HCEC 1CT (cell line): ENCODE measurements at places on chromosomes 5 and 9.
A peak's percentile ranks its signal among the peaks of the same experiment; 100 is the strongest.

DNA sequence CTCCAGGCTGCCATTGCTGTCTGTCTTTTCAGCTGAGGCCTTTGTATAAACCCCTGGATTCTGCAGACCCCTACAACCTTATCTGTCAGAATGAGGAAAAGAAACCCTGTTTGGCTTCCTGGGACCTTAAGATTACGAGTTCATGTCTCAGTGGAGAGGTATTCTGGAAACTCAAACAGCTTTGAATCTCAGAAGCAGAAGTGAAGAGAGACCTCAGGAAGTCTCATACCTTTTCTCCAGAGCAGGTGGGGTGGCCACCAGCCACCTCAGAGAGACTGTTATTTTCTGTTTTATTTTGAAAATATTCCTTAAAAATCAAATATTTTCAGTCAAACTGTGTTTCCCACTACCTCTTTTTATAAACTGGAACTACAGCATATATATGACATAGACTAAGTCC, 457.5 kb downstream of the TMEM232 start:
- DNase-seq: no peak

DNA sequence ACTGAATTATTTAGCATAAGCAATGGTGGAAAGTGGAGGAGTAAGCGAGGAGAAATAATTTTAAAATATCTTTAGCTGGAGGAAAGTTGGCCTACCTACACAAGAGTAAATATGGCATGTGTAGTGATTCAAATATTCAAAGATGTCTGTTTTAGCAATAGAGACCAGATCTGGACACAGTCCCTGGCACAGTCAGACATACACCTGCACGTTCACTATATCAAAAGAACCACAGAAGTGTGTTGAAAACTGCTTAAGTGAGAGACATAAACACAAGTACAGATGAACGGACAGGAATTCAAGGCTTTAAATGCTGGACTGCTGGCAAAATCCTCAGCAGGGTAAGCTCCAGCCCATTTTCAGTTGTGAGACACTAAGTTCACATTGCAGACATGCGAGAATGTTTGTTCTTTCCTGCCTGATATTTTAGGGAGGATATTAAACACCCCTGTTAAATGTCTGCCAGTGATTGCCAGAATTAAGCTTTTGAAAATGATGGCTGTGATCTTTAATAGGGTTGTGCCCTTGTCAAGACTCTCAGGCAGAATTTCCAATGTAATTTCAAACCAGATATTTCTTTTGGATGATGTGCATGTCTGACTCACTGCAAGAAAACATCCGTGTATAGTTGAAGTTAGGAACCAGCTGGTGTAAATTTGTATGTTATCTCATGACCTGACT, 810.6 kb downstream of the TLE4 start:
- no peak for DNase-seq

- DNase-seq: peak; percentile 49
Measured at GRCh38 chr9:18297056-18297841, 176.7 kb upstream of the ADAMTSL1 start.

- DNase-seq: no peak
Measured at GRCh38 chr5:107121793-107122519, 548.8 kb downstream of the EFNA5 start.

DNA sequence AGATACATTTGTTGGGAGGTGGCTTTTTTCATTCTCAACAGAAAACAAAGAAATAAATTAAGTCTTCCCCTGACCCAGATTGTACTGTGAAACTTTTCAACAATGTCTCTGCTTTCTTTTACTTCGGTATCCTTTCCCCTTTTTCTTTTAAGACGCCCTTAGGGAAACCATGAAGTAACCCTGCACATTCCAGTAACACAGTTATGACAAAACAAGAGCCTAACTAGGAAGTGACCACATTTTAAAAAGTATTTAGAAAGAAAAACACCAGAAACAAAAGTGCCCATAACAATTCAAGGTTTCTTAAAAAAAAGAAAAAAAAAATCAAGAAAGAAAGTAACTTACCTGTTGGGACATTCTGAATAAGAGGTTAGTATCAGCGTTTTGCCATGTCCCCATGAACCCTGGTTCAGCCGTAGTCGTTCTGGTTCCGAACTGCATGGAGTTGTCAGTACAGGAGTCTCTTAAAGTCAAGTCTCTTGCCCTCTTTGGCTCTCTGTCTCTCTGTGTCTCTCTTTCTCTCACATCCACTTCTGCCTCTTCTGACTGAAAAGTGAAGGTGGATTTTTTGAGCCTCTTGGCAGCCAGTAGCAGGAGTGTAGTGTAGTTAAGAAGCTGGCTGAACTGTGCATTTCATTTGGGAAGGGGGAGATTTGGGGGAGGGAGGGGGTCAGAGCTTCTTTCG, 142.9 kb downstream of the BNC2 start:
- DNase-seq: peak; percentile 41

- no peak for DNase-seq
Measured at GRCh38 chr9:27408482-27408881, 111.5 kb upstream of the EQTN start.

GRCh38 chr5:34838785-34839714, at the start of gene TTC23L:
Gene TTC23L, plus strand, starts transcription at chr5:34839164. Its CDS starts 1,508 bp downstream, at chr5:34840672.
- DNase-seq: peak; percentile 76

- DNase-seq: no peak
Measured at GRCh38 chr5:143462431-143462830, 58.9 kb upstream of the NR3C1 start.

- DNase-seq: no peak
Measured at GRCh38 chr5:173435447-173435846, 107.2 kb upstream of the STC2 start.

GRCh38 chr9:76116913-76117312, 226.4 kb downstream of the PCSK5 start:
- no peak for DNase-seq

- DNase-seq: peak; percentile 82
Measured at GRCh38 chr9:37290940-37291485, 131.5 kb upstream of the GRHPR start.

- DNase-seq: no peak
Measured at GRCh38 chr9:70962761-70963440, 158.5 kb downstream of the TRPM3 start.

- no peak for DNase-seq
Measured at GRCh38 chr5:97418462-97418861, 235.4 kb upstream of the RIOK2 start.

- DNase-seq: peak; percentile 79
Measured at GRCh38 chr5:149035372-149035790, 27.5 kb downstream of the SH3TC2 start.

DNA sequence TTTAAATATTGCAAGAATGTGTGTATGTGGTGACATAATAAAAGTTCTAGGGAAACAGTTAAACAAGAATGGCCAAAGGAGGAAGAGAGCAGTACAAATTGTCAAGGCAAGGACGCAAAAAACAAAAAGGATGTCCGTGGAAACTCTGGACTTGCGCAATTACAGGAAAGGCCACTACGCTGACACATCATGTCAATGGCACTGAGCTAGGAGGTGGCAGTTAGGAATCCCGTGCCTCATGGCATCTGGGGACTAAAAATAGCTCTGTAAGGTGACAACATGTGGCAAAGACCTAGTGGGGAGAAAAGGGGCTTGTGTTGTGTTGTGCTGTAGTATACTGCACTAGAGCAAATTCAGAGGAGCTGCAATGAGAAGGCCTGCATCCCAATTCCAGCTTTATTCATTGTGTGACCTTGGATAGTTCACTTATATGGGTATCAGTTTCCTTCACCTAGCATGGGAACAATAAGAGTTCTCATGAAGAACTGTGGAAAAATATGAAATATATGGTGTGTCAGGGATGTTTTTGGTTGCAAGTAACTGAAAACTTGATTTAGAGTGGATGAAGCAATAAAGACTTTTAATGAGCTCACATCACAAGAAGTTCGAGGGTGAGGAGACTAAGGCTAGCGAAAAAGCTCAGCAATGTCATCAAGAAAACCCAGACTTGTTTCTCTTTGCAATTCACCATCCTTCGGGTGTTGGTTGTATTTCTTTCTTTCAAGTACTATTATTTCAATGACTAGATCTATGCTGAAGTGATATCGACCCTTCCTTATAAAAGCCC, 124.1 kb upstream of the STC2 start:
- peak; percentile 67 for DNase-seq

DNA sequence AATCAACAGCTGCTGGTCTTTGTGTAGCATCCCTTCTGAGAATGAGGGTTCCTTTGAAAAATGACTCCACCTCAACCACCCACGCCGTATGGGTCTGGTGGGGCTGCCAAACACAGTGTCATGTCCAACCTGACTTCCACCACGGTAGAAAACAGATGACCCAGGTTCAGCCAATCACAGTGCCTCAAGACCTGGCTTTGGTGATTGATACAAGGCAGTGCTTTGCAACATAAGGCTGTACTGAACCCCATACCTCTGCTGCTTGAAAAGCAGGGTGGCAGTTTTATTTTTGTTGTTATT, 11.5 kb upstream of the TGFBR1 start:
- no peak for DNase-seq

GRCh38 chr5:113043491-113043931, 66.9 kb downstream of the DCP2 start:
- no peak for DNase-seq

GRCh38 chr5:151137067-151137825, 20.3 kb downstream of the ANXA6 start:
- DNase-seq: no peak

- peak; percentile 37 for DNase-seq
Measured at GRCh38 chr9:75146229-75146628, 57.9 kb downstream of the OSTF1 start.

DNA sequence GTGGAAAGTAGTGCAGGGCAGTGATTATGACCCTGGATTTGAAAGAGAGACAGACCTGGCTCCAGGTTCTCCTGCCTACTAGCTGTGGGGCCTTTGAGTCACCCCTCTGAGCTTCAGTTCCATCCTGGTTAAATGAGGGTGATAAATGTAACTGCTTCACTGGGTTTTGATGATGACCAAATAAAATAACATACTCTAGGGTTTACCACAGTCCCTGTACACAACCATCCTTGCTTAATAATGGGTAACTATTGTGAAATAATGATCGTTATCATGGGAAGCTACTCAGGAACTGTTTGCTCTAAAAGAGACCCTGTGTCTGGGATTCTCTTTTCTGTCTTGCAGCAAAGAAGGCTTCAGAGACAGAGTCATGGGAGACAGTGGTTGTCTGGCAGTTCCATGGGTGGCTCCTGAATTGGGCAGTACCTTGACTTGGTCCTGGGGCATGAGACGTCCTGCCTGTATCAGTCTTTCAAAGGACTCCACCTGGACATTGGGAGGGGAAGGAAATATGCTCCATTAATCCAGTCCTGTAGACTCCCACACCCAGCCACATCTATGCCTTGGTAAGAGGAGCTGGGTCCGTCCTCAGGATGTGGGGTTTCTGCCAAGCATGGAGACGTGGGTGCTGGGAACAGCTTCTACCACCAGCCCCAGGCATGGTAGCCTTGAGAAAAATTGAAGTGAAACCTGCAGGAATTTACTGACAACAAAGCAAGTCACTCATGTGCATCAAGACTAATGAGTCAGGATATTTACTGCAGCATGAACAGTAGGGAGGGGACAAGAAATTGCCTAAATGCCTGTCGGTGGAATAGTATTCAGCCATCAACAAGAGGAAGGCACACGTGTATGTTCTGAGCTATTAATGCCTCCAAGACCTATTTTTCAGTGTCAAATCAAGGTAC, 23.4 kb downstream of the AKNA start:
- peak; percentile 88 for DNase-seq

- no peak for DNase-seq
Measured at GRCh38 chr9:128232528-128233428, 29.6 kb downstream of the DNM1 start.

GRCh38 chr9:103839197-103839596, 254.9 kb upstream of the SMC2 start:
- no peak for DNase-seq

DNA sequence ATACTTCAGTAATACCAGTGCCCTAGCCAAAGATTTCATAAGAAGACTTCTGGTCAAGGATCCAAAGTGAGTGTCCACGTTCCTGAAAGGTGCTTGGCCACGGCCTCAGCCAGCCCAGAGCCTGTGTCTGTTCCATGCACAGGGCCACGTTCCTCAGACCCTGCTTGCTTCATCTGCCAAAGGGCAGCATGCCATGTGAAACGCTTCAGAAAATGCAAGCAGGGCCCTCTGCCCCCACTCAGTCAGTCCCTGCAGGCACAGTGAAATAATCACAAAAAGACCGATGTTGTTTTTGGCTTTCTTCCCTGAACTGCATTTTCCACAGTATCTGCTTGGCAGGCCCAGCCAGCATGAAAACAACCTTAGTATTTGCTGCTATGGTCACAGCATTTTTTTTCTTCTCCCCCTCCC, 85.5 kb upstream of the CTSL start:
- DNase-seq: no peak

GRCh38 chr9:137436761-137437600, 4.2 kb downstream of the ENTPD8 start:
- no peak for DNase-seq

DNA sequence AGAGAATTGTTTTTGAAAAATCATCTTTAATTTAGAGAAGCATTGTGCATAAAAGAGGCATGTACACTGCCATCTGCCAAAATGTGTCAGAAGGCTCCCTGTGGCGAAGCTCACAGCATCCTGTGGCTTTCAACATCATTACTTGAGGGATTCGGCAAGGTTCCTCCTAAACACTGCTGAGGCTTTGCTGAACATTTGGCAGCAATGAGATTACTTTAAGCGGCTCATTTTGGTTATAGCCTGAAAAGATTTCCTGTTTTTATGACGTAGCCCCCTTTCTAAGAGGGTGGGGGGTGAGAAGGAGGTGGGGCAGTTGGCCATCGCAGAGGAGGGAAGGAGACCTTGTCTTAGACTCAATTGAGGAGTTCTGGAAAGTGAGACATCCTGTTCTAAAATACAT, 469.4 kb downstream of the RASEF start:
- DNase-seq: no peak

GRCh38 chr9:3993773-3994172, 306.1 kb downstream of the GLIS3 start:
- DNase-seq: no peak

GRCh38 chr9:112144807-112145206, 30.3 kb downstream of the SUSD1 start:
- no peak for DNase-seq

DNA sequence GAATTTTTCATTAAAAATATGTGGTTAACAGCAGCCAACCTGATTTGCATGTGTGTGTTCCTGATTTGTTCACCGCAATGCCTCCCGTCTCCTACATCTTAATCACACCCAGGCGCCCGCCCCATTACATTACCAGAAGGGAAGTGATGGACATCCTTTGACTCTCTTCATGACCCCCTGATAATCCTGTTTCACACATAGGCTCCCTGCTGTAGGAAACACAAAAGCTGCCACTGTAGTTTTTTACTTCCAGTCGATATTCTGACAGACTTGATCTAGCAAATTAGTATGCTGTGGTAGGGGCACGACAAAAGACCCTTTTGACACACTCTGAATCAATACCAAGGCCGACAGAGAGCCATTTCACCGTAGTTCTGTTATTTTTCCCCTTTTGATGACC, 287.8 kb upstream of the ISL1 start:
- no peak for DNase-seq

- peak; percentile 64 for DNase-seq
Measured at GRCh38 chr9:107707915-107708441, 218.4 kb upstream of the KLF4 start.

GRCh38 chr5:2847608-2848007, 96.1 kb upstream of the IRX2 start:
- DNase-seq: no peak
